HS-27A (cell line): ENCODE measurements at places on chromosomes 5 and 9.
A peak's percentile ranks its signal among the peaks of the same experiment; 100 is the strongest.

DNA sequence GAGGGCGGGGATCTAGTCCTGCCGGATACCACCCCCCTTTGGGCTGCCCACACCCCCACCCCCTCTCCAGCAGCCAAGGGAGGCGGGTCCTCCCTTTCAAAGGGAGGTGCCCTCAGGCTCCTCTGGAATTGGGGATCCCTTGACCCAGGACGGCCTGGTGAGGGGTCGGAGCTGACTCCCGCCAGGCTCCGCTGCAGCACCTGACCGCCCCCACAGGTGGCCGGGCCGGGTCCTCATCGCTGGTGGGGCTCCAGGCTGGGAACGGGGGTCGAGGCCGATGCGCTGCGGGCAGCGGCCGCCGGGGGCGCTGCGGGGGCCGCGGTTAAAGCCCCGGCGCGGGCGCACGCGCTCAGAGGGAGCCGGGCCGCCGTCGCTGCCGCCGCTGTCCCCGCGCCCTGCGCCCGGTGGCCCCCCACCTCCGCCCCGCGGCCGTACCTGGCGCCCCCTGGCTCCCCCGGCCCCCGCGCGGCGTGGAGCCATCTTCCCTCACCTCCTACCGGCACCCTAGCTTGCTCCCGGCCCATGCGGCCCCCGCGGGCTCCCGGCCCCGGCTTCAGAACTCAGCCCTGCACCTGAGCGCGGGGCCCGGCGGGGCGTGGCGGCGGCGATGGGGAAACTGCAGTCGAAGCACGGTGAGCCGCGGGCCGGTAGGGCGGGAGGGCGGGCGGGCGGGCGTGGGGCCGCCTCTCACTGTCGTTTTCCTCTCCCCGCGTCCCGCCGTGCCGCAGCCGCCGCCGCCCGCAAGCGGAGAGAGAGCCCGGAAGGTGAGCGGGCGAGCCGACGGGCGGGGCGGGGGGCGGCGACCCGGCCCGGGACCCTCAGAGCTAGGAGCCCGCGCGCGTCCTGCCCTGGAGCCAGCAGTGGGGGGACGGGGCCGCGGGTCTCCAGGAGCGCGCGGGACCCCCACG lies at the start of gene NKD2:
NKD2 (plus strand) TSS at position 352 of the 908 bp plus-strand sequence; CDS start at position 608, 256 bp downstream.
- DNase-seq = no peak

GRCh38 chr5:16933337-16933736 lies 2.8 kb downstream of the MYO10 start:
- no peak for DNase-seq

DNA sequence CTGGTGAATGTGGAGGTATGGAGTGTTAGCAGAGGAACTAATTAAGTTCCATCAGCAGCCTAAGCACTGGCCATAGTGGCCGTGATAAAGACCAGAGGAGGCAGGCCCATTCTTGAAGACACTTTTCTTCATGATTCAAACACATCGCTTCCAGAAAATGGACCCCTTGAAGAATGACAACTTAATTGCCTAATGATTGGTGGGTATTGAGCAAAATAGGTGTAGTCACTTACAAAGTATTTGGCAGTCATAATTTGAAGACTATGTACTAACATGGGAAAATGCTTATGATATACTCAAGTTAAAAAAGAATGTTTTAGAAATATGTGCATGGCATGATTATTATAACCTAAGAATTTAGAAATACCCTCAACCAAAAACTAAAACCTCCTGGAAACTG lies 44.8 kb downstream of the MEGF10 start:
- DNase-seq = no peak

DNA sequence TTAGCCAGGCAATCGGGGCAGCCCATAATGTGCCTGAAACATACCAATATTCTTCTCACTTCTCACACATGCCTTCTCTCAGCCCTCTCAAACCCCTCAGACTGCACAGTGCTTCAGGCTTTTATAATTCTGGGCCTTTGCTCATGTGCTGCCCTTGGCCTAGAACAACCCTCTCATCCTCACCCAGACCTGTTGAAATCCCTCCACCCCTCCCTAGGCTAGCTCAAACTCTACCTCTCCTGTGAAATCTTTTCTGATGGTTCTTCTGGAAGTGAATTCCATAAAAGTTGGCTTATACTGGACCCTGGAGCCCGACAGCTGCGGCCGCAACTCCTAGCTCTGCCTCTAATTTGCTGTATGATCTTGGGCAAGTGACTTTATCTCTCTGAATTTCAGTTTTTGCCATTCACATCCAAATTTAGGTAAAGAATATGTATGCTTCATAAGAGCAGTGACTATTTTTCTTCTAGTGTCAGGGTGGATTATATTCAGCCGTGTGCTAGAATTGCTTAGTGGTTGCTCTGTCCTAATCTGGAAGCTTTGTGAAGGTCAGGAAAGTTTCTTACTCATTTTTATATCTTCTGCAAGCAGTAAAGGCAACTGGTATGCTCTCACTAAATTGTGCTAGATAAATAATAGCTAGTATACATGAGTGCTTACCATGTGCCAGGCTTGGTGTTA lies 221.4 kb downstream of the MAPKAP1 start:
- DNase-seq = no peak

DNA sequence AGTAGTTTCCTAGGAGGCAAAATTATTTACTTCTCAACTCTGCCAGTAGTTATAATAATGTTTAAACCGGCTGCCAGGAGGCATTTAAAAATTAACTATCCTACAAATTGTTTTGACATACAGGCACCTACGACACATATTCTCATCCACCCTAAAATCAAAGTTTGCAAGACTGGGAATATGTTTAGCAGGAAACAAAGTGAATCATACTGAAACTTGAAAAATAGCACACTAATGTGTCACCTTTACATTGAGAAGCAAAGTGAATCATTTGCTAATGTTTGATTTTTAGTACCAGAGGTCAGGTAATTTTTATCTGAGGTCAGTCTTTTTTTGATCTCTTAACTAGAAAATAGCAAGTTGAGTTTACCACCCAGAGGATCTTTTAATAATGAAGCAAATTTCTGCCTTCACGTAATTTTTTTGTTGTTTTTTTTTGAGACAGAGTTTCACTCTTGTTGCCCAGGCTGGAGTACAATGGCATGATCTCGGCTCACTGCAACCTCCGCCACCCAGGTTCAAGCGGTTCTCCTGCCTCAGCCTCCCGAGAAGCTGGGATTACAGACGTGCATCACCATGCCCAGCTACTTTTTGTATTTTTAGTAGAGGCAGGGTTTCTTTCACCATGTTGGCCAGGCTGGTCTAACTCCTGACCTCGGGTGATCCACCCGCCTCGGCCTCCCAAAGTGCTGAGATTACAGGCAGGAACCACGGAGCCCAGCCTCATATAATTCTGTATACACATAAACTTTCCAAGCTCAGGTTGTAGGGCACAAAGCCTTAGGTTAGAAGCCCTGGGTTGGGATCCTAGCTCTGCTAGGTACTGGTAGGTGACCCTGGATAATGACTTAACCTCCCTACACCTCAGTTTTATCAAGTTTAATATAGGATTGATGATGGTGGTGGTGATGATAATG lies 124.3 kb downstream of the UGCG start:
- no peak for DNase-seq

DNA sequence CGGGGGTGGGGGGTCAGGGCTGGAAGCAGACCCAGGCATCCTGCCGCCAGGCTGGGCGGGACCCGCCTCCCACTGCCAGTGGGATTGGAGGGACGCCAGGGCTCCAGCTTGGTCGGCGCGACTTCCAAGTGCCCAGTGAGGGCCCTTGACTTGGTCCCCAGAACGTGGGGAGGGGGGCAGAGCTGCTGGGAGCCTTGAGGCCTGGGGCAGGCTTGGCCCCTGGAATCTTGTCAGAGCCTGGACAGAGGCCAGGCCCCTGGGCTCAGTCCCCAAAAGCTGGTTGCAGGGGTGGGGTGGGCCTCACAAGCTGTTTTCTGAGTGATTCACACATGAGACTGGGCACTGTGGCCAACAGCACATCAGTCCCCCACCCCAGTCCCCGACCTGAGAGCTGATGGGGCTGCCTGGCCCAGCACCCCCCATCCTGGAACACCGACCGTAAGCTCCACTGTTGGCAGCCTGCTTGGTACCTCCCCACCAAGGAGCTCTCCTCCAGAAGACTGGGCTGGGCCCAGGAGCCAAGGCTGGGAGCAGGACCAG lies 526 bp downstream of the CLIC3 start:
- no peak for DNase-seq

- DNase-seq = no peak
Measured at GRCh38 chr9:134175808-134176598, 11.6 kb upstream of the RNU6ATAC start.

DNA sequence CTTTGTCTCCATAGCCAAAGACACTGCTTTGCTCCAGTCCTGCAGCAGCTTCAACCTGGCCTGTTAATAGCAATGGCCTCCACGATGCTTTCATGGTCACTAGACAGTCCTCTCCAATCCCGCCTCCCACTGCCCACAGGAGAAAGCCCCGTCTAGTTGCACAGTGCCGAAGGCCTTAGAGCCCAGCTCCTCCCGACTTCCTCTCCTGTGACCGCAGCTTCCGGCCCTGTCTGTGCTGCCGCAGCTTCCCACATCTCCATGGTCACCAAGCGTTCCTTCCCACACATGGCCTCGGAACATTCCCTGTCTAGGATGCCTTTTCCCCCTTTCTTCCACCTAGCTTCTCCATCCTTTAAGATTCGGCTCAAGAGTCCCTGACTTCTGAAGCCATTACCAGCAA lies 23.4 kb downstream of the PCA3 start:
- no peak for DNase-seq

DNA sequence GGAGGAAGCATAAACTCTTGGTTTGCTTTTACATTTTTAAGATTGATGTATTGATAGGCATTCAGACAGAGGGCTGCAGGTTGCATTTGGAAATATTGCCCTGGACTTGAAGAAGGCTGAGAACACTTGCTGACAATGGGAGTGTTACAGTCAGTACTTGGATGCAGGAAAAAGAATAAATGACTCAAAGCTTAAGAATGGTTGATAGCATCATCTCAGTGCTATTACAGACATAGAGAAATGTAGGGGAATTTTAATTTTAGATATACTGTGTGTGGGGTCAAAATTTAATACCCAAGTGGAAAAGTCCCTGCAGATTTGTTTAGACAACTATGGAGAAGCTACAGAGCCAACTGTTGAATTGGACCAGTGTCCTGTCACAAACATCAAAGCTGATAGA lies 101.1 kb downstream of the ISL1 start:
- DNase-seq = no peak

DNA sequence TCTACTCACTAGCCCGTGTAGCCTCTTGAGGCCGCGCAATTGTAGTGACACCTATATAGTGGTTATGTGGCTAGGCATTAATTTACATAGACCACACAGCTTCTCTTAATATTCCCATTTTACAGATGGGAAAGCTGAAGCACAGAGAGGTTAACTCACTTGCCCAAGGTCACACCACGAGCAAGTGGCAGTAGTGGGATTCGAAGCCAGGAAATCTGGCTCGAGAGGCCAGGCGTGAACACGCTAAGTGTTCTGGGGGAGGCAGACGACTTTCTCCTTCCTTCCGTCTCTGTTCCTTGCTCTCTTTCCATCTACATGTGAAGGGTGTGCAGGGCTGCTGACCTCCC lies 49.8 kb upstream of the IER5L start:
- DNase-seq = no peak

- no peak for DNase-seq
Measured at GRCh38 chr9:123375469-123376132, 19.6 kb downstream of the CRB2 start.

- DNase-seq = no peak
Measured at GRCh38 chr9:37156781-37157356, 36.5 kb downstream of the ZCCHC7 start.

GRCh38 chr9:19922476-19923118 lies 133.8 kb upstream of the SLC24A2 start:
- peak; percentile 15 for DNase-seq

GRCh38 chr9:137972355-137972987 lies 94.9 kb downstream of the CACNA1B start:
- DNase-seq = no peak

- DNase-seq = no peak
Measured at GRCh38 chr9:77830618-77831285, 182.6 kb upstream of the GNA14 start.

- DNase-seq = no peak
Measured at GRCh38 chr5:60163762-60164161, 270.2 kb upstream of the PDE4D start.

GRCh38 chr5:155050384-155051019 lies 36.9 kb downstream of the KIF4B start:
- no peak for DNase-seq

- DNase-seq = peak; percentile 51
Measured at GRCh38 chr5:172740428-172741205, 30.4 kb downstream of the DUSP1 start.

DNA sequence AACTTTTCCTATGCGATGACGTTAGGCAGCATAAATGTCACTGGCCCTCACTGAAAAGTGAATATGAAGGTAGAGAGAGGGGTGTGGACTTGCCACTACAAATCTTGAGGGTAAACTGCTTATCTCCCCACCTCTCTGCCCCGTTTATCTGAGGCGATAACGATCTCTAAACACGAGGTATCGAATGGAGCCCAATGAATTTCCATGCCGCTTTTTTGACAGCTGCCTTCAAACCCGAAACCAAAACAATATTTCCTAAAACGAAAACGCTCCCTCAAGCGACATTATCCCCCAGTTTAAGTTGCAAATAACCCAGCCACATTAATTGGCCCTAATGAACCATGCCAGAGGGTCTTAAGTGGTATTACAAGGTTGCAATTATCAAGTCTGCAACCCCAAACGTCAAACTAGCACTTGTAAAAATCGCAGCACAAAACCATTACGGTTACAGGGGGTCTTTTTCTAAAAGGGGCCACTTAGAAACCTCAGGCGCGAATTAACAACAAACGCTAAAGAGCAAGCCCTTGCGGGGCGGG lies 1.4 kb downstream of the NR3C1 start:
- no peak for DNase-seq

DNA sequence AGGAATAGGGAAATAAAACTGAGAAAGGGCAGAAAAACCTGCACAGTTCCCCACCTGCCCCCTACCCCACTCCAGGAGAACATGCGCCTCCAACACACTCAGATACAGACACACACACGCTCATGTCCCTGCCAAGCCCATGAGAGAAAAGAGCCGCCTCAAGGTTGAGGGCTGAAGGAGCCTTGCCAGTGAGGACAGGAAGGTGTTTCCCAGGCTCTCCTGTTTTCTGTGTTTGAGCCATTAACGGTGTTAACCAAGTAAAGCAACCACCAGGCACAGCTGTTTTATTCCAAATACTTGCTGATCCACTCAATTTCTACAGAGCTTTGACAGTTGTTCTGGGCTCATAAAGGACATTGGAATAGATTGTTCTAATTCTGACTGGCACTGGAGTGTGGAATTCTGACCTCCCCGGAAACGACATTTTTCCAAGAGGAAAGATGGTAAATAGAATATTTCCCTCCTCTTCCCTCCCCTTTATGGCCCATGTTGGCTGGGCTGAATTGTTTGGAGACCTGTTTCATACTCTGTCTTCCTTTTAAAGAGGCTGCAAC lies 238.0 kb downstream of the DMAC1 start:
- no peak for DNase-seq

- no peak for DNase-seq
Measured at GRCh38 chr9:35374910-35375309, 115.0 kb upstream of the RUSC2 start.
